ENCODE measurements at places on chromosomes 3 and 15. TPM values are rescaled to one million over a fixed set of nuclear protein-coding genes. Genes with fewer than 3 reads are reported as not detected.

The PLIN1 gene
- 0.38 TPM for polyA plus RNA-seq

DNA sequence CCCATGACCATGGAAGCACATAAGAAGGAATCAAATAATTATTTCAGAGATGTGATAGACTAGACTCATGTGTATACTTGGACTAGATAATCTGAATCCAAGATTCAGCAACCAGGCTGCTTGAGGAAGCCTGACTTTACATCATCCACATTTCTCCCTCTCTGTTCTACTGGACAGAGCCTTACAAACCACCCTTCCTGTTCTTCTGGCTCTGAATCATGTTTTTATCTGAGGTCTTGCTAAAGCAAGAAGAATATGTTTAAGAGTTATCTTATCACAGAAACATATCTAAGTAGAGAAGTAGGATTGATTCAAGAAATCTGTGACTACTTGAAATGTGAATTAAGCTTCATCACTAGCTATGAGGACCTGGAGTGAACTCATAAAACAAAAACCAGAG is 71.1 kb upstream of the SLC24A5 start:
- H3K27me3 ChIP-seq = no peaks in the 10 kb centered on the region
- H3K36me3 ChIP-seq = no peaks in the 10 kb centered on the region
- no peak for DNase-seq
- no peak overlapping the region for H3K4me3 ChIP-seq
- no peaks in the 10 kb centered on the region for H3K4me1 ChIP-seq
- no peak overlapping the region for H3K27ac ChIP-seq

DNA sequence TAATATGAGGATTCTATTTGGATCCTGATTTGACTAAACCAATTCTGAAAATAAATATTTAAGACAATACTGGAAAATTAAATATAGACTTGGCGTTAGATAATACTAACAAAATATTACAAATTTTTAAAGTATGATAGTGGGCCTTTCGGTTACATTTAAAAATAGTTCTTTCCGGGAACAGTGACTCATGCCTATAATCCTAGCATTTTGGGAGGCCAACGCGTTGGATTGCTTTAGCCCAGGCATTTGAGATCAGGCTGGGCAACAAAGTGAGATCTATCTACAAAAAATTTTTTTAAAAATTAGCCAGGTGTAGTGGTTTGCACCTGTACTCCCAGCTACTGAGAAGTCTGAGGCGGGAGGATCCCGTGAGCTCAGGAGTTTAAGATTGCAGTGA is 30.3 kb upstream of the GADL1 start:
- no peaks in the 10 kb centered on the region for H3K36me3 ChIP-seq
- H3K27me3 ChIP-seq = no peaks in the 10 kb centered on the region
- DNase-seq = no peak
- peak overlapping the region; percentile 97 for H3K27ac ChIP-seq
- no peak overlapping the region for H3K4me3 ChIP-seq
- peaks cover 2% of the 10 kb centered on the region for H3K4me1 ChIP-seq

DNA sequence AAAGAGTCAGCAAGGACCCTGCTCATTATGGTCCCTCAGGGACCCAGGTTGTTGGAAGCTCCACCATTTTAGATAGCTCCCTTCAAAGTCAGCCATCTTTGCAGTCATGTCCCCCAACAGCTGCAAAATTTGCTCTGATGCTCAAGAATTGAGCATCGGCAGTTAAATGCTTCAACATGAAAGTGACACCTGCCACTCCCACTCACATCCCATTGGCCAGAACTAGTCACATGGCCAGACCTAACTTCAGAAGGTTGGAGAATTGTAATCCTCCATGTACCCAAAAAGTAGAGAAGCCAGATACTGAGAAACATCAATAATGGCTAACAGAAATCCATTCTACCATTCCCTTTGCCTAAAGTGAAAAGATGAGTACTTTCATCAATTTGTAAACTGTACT is 171.5 kb upstream of the NR2E3 start:
- H3K4me1 ChIP-seq = no peaks in the 10 kb centered on the region
- H3K36me3 ChIP-seq = no peaks in the 10 kb centered on the region
- H3K27ac ChIP-seq = no peak overlapping the region
- H3K27me3 ChIP-seq = no peaks in the 10 kb centered on the region
- no peak for DNase-seq
- H3K4me3 ChIP-seq = no peak overlapping the region

- no peak overlapping the region for H3K27ac ChIP-seq
- H3K4me1 ChIP-seq = no peaks in the 10 kb centered on the region
- no peaks in the 10 kb centered on the region for H3K36me3 ChIP-seq
- no peaks in the 10 kb centered on the region for H3K27me3 ChIP-seq
Measured at GRCh38 chr3:194045919-194046318, 90.0 kb upstream of the HES1 start.

The CYP8B1 gene
- polyA plus RNA-seq = not detected

GRCh38 chr15:94586099-94586498 is 354.7 kb downstream of the MCTP2 start:
- H3K27ac ChIP-seq = no peak overlapping the region
- no peaks in the 10 kb centered on the region for H3K36me3 ChIP-seq
- no peak for DNase-seq
- no peaks in the 10 kb centered on the region for H3K4me1 ChIP-seq

DNA sequence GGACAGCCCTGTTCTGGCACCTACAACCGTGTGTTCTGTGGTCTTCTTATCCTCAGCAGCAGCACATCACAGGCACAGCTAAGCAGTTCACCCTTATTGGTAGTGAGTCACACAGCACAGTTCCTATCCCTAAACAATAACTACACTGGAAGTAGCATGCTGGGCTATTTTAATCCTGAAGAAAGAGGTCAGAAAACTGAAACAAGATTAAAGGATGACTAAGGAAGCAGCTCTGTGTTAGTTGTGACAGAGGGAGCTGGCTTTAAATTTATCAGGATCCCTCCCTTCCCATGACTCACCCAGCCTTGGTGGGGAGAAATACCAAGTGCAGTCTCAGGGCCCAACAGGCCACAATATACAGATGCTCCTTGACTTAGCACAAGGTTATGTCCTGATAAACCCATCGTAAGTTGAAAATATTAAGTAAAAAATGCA is 144.3 kb downstream of the ERC2 start:
- H3K27me3 ChIP-seq = no peaks in the 10 kb centered on the region
- no peak overlapping the region for H3K4me3 ChIP-seq
- H3K4me1 ChIP-seq = no peaks in the 10 kb centered on the region
- H3K27ac ChIP-seq = no peak overlapping the region
- DNase-seq = no peak
